ENCODE measurements at places on chromosomes 7 and 10.
A peak's percentile ranks its signal among the peaks of the same experiment; 100 is the strongest.

GRCh38 chr10:110259317-110259716 lies 45.4 kb downstream of the SMNDC1 start:
- no peak for DNase-seq

DNA sequence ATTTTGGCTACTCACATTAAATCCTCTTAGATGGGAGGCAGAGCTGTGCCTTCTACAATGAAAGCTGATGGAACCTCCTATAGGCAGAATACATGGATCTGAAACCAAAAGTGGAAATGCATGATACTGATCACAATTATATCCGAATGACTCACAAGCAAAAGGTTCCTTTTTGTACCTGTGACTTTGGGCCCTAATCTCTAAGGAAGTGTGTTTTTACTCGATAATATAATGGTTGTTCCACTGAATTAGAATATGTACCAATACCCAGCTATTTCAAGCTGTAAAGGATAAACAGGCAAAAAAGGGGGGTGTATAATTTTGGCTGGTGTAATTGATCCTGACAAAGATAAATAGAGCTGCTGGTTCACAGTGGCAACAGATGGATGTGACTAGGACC lies 17.6 kb upstream of the LAMB1 start:
- no peak for DNase-seq

GRCh38 chr10:76403912-76404311 lies 972.5 kb downstream of the LRMDA start:
- DNase-seq: peak; percentile 67

DNA sequence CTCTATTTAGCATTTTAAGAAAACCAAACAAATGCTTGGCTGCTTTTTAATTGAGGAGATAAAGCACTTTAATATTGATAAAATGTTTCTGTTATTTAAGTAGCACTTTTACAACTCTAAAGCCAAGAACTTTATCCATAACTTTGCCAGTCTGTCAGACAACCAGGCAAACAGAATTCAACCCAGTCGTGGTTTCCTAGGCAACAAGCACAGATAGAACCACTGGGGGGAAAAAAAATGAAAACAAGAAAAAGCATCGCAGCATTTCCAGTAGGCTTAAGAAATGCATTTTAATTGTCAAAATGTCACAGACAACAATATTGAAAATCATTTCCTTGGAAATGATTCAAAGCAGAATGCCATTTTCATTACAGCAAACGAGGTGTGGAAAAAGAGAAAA lies 323.4 kb downstream of the PARD3 start:
- no peak for DNase-seq

DNA sequence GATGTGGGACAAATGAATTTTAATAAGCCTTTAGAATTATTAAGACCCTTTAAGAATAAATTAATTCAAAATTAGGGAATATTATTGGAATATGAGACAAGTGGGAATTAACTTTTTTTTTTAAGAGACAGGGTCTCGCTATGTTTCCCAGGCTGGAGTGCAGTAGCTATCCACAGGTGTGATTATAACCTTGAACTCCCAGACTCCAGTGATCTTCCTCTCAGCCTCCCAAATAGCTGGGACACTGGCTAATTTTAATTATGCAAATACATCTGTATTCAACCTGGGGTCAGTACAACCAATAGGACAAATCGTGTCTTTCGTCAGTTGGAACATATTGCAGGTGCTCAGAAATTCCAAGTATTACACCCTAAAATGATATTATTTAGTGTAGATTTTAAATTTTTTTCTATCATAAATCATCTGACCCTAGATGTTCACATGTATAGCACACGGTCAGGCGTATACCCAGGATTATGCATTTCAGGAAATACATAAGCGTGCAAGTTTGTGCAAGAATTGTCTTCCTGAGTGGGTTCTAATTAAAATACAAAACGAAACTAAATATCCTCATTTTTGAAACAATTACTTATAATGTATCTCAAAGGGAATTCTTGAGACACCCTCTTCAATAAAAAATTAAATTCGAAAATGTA lies 1.2 kb downstream of the NT5C3A start:
- DNase-seq: no peak

DNA sequence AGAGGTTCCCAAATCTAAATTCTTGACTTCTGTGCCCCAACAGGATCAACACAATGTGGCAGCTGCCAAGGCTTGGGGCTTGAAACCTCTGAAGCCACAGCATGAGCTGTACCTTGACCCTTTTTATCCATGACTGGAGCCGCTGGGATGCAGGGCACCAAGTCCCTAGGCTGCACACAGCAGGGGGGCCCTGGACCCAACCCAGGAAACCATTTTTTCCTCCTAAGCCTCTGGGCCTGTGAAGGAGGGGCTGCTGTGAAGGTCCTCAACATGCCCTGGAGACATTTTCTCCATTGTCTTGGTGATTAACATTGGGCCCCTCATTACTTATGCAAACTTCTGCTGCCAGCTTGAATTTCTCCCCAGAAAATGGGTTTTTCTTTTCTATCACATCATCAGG lies 72.6 kb downstream of the FOXP2 start:
- no peak for DNase-seq

DNA sequence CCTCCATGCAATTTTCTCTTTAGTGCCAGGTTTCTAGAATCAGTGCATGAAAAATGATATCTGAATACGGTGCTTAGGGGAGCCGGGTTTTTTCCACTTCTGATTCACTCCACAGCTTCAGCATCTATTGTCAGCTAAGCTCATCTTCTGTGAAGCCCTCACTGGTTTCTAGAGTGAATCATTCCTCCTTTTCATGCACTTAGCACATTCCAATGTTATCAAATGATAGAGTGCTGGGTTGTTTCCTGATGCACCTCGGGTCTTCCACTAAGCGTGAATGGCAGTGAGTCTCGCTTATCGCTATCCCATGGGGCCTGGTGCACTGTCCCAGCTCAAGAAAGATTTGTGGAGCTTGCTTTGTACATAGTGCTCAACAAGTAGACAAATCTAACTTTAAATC lies 170.9 kb upstream of the RHEB start:
- peak; percentile 63 for DNase-seq

DNA sequence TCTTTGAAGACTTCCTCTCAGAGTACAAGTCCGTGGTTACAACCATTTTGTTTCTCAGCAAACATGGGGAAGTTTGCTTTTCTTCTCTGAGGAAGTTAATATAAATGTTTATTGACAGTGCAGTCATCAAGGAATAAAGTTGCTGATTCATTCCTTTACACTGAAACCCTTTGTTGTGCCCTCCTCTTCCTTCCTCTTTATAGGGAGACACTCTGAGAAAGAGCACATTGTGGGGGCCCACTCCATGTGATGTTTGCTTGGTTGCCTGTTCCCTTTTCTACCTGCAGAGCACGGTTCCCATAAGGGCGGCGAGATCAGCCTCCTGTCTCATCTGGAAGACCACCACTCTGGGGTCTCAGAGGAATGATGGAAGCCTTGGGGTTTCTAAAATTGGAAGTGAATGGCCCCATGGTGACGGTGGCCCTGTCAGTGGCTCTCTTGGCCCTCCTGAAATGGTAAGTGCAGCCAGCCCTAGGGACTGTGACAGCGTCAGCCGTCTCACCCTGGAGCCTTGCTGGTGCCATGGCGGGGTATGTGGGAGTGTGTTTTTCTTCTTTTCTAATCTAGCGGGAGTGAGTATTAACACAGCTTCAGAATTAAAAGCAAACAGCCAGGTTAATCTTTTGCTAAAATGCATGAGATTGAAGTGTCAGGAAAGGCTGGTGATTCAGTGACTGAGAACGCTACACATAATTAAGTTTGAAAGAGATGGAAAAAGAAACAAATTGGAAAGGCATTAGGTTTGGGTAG lies at the start of gene TBXAS1:
Gene TBXAS1, plus strand, starts transcription at position 240 of the 750 bp plus-strand sequence. Its CDS starts 127 bp downstream, at position 367.
- no peak for DNase-seq

DNA sequence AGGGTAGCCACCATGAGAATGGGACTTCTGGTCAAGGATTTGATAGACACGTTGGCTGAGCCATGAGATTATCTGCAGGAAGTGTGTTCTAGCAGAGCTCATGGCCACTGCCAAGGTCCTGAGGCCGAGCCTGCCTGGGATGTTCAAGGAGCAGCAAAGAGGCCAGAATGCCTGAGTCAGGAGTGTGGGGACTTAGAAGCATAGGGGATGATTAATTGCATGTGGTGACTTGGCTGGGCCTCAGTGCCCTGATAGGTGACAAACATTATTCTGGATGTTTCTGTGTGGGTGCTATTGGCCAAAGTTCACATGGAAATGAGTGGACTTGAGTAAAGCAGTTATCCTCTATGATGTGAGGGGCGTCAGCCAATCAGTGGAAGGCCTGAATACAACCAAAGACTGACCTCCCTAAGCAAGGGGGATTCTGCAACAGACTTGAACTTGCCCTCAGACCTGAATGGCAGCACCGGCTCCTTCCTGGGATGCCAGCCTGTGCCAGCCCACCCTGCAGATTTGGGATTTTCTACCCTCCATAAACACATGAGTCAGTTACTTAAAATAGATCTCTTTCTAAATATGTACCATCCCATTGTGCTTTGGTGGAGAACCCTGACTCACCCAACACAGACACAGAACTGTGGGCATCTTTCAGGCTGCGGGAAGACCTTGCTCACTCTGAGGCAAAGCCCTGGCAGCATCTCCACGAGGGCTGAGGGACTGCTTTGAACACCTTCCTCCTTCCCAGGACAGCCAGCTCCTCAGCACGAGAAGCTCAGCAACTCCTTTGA lies 363.9 kb upstream of the MGMT start:
- no peak for DNase-seq

- no peak for DNase-seq
These were observed 114.0 kb downstream of the PTPN20 start for GRCh38 chr10:47025253-47025539.

- peak; percentile 6 for DNase-seq
These were observed 50.9 kb downstream of the GALNT11 start for GRCh38 chr7:152076324-152076821.

DNA sequence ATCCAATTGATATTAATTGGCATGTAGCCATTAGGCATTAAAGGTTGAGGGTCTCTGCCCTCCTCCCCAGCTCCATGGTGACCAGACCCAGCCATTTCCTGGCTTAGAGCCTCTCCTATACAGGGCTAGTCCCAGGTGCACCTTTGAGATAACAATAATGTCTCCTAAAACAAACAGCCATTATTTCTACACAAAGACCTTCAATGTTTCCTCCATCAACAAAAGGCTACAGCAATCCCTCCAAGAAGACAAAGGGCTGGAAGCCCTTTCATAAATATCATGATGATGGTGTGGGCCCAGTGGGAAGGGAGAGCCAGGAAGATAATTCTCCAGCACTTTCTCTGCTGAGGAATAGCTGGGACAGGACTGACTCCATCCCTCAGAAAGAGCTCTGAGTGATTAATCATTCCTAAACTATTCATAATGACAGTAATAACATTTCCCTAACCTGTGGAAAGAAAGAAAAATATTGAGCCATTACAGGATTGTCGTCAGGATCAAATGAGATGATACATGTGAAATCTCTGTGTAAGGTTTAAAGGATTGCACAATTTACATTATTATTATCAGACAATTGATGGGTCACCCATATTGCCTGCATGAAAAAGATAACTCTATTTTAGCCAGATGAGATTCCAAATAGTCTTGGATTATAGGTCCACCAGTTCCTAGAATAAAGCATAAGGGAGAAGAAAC lies 10.2 kb downstream of the PKD2L1 start:
- DNase-seq: no peak

GRCh38 chr7:98555403-98555802 lies 61.7 kb upstream of the NPTX2 start:
- DNase-seq: no peak

GRCh38 chr7:40299097-40299496 lies 164.3 kb downstream of the SUGCT start:
- DNase-seq: peak; percentile 81

DNA sequence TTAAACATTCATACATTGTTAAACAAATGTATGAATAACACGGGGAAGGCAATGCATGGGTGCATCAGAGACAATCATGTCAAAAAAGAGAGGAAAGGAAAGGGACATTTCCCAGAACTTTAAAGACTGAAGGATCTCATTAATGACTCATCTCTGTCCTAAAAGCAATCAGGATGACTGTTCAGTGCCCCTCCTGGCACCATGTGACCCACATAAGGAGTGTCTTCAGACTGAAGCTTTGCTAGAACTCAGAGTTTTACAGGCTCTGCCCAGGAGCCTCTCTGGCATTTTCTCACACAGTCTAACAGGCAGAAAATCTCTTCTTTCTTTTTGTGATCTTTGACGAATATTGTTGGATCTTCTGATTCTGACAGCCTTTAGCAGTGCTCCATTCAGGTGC lies 315.3 kb downstream of the OTUD1 start:
- no peak for DNase-seq

- no peak for DNase-seq
These were observed 10.6 kb upstream of the ADD3 start for GRCh38 chr10:109997233-109997632.

GRCh38 chr7:116595063-116595462 lies 70.2 kb downstream of the CAV1 start:
- DNase-seq: no peak

DNA sequence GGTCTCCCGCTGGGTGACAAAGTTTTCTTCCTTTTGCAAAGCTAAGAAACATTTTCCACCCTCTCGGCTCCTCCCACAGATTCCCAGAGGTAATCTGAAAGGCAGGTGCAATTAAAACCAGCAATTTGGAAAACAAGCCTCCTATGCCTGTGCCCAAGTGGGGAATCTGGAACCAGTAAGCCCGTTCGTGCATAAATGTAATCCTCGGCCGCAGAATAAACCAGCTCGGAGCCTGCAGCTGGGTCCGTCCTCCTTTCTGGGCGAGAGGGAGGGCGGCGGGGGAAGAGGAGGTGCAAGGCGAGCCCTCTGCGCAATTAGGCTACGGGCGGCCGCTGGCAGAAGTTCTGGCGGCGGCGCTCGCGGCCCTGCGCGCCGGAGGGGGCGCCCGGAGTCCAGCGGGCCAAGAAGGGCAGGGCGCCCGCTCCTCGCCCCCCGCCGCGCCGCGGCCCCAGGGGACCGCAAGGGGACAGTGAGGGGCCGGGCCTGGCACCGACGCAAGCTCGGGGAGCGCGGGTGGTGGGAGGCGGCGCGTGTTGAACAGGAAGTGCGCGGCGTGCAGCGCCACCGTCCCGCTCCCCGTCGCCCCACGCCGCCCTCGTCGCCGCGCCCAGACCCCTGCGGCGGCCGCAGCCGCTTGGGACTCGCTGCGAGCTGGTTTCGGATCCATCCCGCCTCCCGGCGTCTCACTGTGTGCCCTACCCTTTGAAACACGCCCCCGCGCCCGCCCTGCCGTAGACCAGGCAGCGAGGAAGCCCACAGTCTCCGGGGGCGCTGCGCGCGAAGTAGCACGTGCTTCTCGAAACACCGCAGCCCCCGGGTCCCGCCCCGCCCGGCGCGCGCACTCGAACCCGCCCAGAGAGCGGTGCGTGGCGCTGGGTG lies at the start of gene PRKAG2:
Gene PRKAG2, minus strand, starts transcription at position 217 of the 879 bp plus-strand sequence. CDS start 495 bp downstream, outside the sequence.
- peak; percentile 34 for DNase-seq

DNA sequence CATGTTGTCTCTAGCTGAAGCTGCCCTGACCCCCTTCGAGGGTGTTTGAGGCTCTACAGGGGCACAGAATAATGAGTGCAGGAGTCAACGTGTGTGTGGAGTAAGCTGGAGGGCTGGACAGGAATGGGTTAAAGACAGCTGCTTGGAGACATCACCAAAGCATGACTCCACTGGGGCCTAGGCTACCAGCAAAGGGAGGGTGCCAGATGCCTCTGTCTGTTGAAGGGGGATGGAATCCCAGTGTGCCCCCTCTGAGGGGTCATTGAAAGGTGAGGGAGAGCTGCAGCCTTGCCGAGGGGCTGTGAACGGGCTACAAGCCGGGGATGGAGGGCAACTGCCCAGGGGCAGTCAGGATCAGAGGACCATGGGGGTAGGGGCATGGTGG lies 51.7 kb upstream of the PODXL start:
- no peak for DNase-seq
